Kidney glomerular epithelial cell (primary cell): ENCODE measurements at places on chromosomes 12 and 14.
A peak's percentile ranks its signal among the peaks of the same experiment; 100 is the strongest.

DNA sequence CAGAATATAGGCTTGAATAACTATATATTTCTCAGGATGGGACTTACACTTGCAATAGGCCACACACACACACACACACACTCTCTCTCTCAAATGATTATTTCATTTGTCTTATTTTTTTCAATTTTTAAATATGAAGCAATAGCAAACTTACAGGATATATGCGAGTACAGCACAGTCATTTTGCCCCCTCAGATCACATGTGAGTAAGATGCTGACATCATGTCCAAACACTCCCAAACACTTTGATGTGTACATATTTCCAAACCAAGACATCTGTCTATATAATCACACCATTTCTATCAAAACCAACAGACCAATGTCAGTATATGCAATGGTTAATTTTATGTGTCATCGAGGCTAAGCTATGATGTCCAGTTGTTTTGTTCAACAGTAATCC, 1535.9 kb upstream of the FLRT2 start:
- DNase-seq, result no peak

- DNase-seq, result no peak
Measured at GRCh38 chr12:51867796-51868428, 19.4 kb upstream of the FIGNL2 start.

- DNase-seq, result no peak
Measured at GRCh38 chr12:27901959-27902358, 70.6 kb downstream of the PTHLH start.

DNA sequence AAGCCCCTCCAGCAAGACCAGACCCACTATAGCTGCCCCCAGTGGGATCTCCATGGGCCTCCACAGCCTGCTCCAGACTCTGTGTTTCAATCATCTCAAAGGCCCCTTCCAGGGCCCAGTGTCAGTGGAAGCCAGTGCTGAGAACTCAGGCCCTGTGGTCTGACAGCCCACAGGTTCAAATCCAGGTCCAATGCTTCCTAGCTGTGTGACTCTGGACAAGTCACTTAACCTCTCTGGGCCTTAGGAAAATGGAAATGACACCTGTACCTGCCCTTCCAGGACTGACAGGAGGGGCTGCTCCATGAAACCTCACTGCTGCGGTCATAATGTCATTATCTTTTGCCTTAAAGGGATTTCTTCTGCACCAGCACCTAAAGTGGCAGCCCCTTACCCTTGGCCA, 101.9 kb downstream of the NCOR2 start:
- no peak for DNase-seq

GRCh38 chr12:64457032-64457431, 5.1 kb downstream of the TBK1 start:
- no peak for DNase-seq

DNA sequence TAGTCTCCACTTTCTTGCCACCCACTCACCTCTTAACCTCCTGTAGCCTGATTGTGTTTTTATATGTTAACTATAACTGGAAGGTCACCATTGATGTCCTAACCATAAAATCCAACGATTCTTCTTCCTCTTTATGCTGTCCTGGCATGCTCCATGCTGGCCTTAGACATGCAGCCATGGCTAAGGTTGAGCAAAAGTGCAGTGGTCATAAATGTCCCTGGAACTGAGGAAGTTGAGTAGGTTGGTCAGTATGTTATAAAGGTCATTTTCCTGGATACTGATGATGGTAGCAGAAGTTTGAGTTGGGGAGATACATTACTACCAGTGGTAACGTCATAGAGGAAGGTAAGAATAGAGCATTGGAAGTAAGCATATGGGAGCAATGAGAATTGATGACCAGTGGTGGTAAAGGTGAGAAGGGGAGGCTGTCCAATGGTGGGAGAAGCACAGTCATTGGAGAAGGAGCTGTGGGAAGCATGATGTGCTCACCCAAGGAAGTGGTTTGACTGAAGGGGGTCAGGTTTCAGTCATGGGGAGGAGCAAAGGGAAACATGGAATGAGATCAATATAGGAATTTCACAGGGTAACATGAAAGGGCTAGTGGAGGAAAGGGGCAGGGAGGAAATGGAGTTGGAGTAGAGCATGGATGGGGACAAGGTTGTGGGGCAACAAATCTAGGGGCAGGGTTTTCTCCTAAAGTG, 240.8 kb downstream of the DACT1 start:
- DNase-seq, result no peak

GRCh38 chr12:57005980-57006808, at the start of gene ZBTB39:
TSS of gene ZBTB39 (minus strand) at chr12:57006546. CDS start at chr12:57004917, 1,629 bp downstream.
- DNase-seq, result peak; percentile 27

DNA sequence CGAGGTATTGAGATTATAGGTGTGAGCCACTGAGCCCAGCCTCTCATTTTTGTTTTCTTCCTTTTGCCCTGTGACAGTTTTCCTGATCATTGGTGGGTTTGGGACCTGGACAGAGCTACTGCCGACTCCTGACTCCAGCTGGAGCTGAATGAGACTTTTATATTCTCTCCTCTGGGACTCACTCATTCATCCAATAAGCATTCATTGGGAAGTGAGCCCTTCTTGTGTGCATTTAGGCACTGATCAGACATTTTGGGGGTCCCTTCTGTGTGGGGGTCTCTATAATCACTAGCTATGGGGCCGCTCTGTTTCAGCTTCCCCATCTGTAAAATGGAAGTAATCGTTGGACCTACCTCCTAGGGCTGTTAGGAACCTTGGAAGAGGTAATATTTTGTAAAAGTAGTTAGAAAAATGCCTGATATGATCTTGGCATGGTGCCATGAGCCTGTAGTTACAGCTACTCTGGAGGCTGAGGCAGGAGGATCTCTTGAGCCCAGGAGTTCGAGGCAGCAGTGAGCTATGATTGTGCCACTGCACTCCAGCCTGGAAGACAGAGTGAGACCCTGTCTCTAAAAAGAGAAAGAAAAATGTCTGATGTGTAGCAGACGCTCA, 7.2 kb downstream of the SH2B3 start:
- no peak for DNase-seq

GRCh38 chr14:89324501-89325298, 92.3 kb downstream of the FOXN3 start:
- DNase-seq, result no peak

GRCh38 chr12:694734-695503, 31.7 kb upstream of the NINJ2 start:
- no peak for DNase-seq

- DNase-seq, result no peak
Measured at GRCh38 chr12:114780746-114781399, 96.9 kb upstream of the TBX3 start.

- peak; percentile 74 for DNase-seq
Measured at GRCh38 chr12:2244013-2244861, 191.4 kb downstream of the CACNA1C start.

- no peak for DNase-seq
Measured at GRCh38 chr12:531951-532585, 72.3 kb downstream of the B4GALNT3 start.

DNA sequence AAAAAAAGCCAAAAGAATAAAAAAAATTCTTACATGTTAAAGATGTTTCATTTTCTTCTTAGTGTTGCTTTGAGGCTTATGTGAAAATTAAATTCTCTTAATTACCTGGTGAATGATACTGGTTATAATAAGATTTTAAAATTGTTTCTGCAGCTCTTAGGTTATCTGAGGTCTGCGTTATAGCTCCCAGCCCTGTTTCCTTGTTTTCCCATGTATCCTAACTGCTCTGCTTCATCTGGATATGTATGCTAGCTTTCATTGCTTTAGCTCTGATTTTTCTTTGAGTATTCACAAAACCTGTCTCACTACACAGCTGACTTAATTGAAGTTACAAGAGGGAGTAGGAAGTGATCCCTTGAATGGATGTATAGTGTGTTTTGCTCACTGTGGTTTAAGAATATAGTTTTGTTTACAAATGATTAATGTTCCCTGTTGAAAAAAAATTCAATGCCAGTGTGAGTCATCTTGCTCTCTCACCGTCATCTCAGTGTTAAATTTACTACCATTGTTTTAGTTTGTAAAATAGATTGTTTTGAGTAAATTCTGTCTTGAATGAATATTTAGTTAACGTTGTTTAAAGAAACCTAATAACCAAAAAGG, 26.8 kb downstream of the CPSF6 start:
- DNase-seq, result no peak

- no peak for DNase-seq
Measured at GRCh38 chr14:96168581-96168980, 36.1 kb upstream of the BDKRB2 start.

DNA sequence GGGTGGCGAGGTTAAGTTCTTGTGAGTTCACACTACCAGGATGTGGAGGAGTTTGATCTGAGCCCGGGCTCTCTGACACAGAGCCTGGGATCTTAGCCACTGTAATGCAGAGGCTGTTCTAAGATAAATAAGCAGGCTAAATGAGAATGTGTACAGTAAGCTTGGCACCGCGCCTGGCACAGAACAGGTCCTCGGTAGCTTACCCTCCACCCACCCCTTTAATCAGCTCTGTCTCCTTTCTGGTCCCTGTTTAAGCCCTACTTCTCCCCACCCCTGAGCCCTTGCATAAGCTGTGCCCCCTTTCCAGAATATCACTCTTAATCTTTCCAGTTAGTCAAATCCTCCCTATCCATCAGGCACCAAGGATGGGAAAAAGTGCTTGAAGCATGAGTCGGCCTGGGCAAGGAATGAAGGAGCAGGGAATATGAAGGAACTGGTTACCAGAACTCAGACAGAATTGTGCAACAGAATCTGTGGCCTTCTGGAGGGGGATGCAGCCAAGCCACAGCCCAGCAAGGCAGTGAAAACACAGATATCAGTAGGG, 32.8 kb upstream of the CMKLR1 start:
- peak; percentile 60 for DNase-seq

- no peak for DNase-seq
Measured at GRCh38 chr14:29717901-29718300, 209.7 kb downstream of the PRKD1 start.

- DNase-seq, result no peak
Measured at GRCh38 chr12:126903027-126903876, 1363.7 kb upstream of the TMEM132C start.

DNA sequence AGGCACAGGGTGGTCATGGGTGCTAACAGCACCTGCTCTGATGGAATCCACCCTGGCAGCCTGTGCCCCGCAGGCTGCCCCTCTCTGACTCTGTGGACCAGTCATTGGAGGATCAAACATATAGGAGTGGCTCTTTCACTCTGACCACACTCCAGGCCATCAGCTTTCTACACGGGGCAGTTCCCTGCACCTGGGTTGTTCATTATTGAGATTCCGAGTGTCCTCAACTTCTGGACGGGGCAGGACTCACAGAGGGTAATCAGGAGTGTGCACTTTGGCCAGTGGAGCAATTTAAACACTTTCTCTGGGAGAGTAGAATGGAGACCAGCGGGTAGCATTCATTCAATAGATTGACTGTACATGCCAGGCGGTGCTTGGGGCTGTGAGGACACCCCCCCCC, 94.8 kb downstream of the NINJ2 start:
- no peak for DNase-seq

- DNase-seq, result no peak
Measured at GRCh38 chr14:58765418-58765831, 127.7 kb downstream of the DACT1 start.

GRCh38 chr14:24159777-24160498, 1.1 kb upstream of the IRF9 start:
- no peak for DNase-seq

- no peak for DNase-seq
Measured at GRCh38 chr14:34649344-34649743, 19.4 kb upstream of the SNX6 start.

- DNase-seq, result no peak
Measured at GRCh38 chr14:99207456-99207855, 64.5 kb downstream of the BCL11B start.

- DNase-seq, result no peak
Measured at GRCh38 chr12:66288121-66288520, 14.2 kb upstream of the HELB start.

GRCh38 chr14:34741840-34742239, 27.4 kb upstream of the CFL2 start:
- DNase-seq, result no peak

- no peak for DNase-seq
Measured at GRCh38 chr14:65357113-65357512, 55.4 kb upstream of the FUT8 start.

DNA sequence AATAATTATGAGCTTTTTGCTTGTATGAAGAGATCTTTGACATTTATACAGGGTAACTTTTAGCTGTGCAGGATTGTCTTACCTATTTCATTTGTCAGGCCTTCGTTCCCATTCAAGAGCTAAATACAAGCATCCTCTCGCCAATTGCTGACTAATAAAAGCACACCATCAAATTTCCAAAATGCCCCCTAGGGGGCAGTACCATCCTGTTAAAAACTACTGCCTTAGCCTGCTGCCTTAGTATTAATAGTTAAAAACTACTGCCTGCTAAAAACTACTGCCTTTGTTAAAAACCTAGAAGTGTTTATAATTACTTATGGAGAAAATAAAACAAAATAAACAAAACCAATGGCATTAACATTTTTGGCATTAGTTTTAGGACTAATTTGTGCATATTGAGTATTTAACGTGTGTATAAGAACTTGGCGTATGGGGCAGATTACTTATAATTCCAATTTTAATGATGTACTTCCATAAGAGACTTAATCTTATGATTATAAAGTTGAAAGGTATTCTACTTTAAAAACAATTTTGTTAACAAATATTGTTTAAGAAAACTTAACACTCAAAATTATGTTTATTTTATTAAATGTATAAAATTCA, 3.0 kb upstream of the IFI27L2 start:
- DNase-seq, result peak; percentile 72

DNA sequence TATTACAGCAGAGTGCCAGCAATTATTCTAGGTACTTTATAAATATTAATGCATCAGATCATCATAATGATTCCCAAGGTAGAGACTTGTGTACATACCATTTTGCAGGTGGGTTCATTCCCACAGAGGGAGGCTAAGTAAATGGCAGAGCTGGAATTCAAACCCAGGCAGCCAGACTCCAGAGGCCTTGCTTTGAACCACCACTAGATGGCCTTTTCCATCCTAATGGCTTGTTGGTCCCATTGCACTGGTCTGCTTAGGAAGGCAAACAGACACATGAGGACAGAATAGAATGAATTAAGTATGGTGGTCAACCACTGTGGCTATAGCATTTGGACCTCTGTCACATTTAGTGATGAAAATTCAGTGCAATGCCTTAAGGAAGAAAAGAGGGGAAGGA, 158.7 kb downstream of the METTL25 start:
- peak; percentile 22 for DNase-seq

DNA sequence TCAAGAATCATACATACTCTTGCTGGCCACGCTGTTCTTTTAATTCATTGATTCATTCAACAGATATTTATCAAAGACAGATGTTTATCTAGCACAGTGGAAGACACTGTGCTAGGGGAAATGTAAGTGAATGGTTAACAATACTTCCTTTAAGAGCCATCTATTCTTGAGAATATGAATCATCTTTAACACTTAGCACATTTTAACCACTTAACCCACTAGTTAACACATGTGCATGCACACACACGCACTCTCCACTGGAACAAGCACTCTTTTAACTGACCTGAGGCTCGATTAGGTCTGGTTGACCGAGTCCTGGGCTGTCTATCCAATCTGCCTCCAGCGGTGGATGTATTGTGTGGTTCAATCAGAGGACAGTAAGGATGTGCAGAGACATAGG, 34.6 kb downstream of the LMNTD1 start:
- DNase-seq, result peak; percentile 44

DNA sequence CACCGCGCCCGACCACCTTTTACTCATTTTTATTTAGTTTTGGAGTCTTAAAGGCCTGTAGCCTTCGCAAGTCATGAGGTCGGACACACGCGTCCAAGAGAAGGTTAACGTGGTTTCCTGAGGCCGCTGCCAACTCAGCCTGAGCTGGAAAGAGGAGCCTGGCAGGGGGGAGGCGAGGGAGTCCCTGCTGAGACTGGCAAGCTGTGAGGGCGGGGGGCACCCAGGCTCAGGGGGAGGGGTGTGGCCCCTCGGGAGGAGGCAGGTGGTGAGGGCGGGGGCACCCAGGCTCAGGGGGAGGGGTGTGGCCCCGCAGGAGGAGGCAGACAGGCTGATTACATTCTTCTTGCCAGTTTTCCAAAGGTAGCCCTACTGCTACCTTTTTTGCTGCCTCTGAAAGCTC, 143.2 kb downstream of the PIWIL1 start:
- no peak for DNase-seq
